Lung microvascular endothelial cell (primary cell): ENCODE measurements at places on chromosomes 4 and X.

DNA sequence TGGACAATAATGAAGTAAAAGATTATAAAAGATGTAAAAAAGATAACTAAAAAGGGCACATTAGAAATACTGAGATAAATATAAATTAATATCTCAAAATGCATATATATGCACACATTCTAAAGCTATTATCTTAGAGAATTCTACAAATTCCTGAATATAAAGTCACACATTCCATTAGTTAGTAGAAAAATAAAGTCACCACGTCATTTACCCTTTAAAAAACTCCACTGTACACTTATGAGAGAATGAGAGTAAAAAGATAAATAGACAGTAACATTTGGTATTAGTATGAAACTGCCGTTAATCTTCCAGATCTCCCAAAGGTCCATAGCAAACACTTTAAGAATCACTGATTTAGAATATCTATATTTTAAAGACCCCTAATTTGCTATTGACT is 67.2 kb upstream of the IL15 start:
- no peak for DNase-seq

DNA sequence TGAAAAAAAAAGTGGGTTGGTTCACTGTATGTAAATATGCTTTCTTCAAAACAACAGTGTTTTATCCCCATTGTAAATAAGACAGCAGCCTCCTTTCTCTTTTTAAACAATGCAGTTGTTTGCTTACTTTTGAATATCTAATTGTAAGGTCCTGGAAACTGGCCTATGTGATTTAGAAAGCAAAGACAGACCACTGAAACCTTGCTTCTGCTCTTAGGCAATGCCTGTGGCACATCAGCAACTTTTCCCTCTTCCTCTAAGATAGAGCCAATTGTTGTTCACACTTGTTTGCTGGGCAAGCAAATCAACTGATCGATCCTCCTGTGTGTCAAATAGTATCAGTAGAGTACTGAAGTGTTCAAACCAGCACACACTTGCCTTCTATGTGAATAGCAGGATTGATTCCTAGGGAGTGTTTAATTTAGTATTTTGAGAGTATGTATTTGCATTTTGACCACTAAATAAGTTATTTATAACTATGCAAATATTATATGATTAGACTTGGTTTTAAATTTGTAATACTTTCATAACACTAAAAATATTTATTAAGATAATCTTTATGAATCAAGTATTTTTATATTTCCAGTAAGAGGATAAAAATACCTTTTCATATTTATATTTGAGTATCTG is 55.4 kb upstream of the GRPR start:
- DNase-seq = no peak

GRCh38 chrX:66221856-66222255 is 57.8 kb downstream of the HEPH start:
- DNase-seq = no peak

DNA sequence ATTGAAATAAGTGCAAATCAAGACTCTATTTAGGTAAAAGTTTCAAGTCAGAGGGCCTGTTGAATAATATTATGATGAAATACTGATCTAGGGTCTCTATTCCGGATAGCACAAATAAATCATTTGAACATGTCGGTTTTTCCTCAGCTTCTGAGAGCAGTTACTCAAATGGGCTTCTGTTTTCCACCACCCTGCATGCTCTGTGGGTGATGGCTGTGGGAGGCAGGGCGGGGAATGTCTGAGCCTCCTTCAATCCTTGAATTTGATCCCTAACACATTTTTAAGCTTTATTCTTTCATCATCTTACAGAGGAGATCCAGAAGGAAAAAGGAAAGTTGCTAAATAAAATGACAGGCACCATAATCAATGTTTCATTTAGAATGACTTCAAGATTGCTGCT is 8.5 kb downstream of the UNC5C start:
- DNase-seq = no peak

DNA sequence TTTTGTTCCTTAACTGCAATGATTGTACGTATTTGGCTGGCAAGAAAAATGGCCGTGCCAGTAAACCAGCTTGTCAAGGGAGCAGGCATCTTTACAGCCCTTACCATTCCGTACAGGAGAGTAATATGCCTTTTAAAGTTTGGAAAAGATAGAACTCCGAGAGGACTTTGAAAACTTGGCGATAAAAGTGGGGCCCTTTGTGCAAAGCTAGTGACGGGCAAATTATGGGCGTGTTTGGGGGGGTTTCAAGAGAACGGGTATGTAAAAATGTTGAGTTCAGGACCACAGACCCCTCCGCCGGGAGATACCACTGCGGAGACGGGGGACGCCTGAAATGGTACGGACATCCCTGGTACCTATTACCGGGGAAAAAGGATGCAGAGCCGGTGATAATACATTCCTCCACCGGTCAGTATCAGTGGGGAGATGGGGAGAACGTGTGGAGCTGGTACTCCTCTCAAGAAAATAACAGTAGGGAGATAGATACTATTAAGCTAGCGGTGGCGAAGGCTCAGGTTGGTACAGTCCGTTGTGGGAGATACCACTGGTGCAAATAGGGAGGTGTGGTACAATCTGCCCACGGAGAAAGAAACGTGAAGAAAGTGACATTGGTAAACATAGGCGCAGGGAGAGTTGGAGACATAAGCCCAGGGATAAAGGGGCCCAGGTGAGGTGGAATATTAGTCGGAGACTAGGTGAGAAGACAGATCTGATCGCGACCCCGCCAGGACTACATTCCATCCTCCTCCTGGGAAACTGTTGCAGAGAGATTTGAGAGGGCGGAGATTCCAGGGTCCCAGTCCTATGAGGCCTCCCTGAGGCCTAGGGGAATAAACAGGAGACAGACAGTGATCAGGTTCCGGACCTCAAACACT is 14.5 kb downstream of the SPACA5 start:
- DNase-seq = peak; percentile 89

DNA sequence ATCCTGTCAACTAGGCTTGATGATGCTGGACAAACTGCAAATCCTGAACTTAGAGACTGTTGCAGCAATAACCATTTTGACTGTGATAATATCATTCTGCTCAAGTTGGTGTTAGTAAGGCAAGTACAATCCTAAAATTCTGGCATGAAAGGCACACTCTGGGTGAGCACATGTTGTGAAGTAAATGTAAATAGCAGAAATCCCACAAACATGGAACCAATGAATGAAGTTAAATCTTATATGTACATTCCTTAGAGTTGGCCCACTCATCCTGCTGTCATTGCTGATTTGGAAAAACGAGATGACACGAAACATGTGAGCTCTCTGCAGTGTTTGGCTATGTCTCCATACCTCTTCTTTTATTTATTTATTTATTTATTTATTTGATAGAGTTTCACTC is 21.0 kb downstream of the RBM47 start:
- no peak for DNase-seq
